ENCODE measurements at places on chromosomes 2 and 18.
A peak's percentile ranks its signal among the peaks of the same experiment; 100 is the strongest.

DNA sequence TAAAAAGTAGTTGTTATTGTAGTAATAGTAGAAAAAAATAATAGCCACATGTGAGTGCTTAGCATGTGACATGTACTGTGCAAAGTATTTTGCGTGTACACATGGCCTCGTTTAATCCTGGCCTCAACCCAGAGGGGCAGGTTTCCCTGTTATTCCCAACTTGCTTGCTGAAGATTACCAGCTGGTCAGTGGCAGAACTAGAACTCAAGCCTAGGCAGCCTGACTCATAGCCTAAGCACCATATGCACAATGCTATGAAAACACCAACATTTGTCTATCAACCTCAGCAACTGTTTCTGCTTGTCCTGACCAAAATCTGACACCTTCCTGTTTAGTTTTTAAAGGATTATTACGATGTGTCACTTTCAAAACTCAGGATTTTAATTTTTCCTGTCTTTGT is 234.9 kb upstream of the SMAD7 start:
- DNase-seq, result no peak

GRCh38 chr18:58100154-58100553 is 56.1 kb downstream of the NEDD4L start:
- DNase-seq, result no peak

- DNase-seq, result no peak
Measured at GRCh38 chr18:48500517-48500916, 38.3 kb upstream of the CTIF start.

DNA sequence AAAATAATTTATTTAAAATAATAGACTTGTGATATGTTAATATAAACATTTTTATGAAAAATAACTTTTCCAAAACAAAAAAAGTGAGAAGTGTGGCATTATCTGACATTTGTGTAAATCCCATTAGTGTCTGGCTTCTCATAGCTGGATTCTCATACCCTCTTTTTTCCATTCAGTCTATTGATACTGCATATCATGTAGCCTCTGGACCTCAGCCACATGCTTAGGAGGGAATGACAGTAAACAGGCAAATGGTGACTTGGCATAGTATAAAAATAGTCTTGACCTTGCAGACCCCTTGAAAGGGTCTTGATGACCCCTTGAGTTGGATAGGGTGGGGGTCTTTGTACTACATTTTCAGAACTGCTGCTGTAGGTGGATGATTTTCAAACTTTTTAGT is 29.2 kb downstream of the GALNT1 start:
- no peak for DNase-seq

GRCh38 chr18:75618146-75618545 is 190.6 kb upstream of the SMIM21 start:
- no peak for DNase-seq

DNA sequence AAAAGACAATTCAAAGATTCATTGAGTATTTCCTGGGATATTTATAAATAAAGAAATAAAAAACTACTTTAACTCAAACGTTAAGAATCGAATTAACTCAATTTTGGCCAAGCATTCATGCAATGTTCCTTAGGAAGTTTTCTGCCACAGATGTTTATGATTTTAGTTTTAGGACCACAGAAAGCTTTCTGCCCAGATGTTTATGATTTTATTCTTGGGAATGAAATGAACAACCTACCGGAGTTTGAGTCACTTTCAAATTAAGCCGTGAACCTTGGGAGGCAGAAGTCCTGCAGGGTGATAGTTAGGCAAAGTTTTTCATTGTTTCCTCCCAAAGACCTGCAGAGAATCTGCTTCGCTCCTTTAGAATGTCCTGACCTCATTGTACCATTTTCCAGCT is 34.7 kb upstream of the MBP start:
- no peak for DNase-seq

DNA sequence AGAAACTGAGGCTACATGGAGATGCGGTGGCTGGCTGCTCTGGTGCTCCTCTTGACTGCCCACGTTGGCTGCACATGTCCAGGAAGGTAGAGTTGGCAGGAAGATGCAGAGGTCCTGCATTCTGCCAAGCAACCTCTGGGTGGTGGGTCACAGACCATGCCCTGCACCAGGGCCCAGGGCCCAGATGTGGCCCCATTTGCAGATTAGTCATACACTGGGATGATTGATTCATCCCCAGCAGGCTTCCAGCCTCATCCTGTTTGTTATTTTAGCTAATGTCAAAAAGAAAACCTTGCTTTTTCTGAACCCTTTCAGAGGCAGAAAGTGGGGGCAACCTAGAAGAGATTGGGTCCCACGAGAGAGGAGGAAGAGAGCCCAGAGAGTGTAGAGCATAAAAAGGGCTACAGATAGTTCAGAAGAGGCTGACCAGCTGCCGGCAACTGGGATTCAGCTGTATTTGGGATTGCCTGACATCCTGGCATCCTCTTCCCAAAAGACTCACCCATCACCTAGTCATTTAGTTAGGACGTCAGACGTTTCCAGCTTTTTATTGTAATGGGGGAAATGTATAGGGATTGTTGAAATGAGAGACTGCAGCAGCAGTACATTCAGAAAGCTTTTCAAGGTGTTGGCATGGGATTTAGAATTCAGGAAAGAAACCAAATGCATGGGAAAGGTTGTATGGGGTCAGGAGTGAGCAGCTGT is 101.9 kb downstream of the CTIF start:
- DNase-seq, result no peak

- DNase-seq, result peak; percentile 90
Measured at GRCh38 chr2:7097353-7097895, 180.2 kb downstream of the RNF144A start.

- DNase-seq, result no peak
Measured at GRCh38 chr18:21196426-21196825, 45.6 kb upstream of the GREB1L start.

DNA sequence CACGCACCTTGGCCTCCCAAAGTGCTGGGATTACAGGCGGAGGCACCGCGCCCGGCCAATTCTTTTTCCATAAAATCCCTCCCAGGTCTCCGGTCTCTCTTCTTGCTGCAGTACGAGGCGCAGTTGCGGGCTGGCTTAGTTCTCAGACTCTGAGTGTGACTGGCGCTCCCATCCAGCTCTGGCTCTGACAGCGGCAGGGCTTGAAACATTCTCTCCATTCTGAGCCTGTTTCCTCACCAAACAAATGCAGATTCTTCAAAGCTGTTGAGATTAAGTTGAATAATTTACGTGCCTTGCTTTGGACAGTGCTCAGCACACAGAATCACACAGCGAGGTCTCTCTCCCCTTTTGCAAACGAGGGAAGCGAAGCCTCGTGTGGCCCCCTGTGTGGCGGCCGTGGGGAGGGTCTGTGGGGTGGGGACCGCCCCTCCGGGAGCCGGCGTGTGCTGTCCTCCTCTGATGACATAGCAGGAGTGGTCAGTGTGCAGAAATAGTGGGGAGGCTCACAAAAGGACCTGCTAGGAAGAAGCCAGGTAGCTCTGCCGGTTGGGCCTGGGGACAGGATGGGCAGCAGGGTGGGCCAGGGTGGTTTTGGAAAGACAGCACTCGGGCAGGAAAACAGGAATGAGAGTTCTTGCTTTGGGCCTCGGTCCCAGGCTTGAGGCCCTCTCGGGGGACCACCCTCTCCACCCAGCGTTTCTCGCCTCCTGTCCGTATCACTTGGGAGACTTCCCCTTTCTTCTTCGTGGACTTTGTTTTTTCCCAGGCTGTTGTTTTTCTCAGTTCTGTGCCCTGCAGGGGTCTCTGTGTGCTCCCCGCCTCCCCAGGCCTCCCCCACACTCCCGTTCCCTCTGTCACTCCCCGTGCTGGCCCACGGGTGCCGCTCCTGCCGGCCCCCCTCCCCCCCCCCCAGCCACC is 75.0 kb downstream of the KCNG2 start:
- no peak for DNase-seq

- no peak for DNase-seq
Measured at GRCh38 chr18:46097431-46097800, 680 bp downstream of the ATP5F1A start.

DNA sequence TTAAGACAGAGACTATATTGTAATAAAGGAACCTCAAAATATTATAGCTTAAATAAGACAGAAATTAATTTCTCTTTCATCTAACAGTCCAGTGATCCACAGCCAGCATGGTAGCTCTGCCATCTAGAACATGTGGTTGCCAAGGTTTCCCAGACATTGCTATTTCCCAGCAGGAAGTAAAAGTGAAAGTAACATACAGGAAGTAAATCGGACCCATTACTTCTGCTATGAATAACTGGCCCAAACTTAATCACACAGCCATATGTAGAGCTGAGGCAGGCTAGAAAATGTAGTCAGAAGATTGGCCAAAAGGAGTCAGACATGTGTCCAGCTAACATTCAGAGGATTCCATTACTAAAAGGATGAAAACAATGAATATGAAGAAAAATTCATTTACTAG is 71.0 kb downstream of the NOL4 start:
- no peak for DNase-seq

DNA sequence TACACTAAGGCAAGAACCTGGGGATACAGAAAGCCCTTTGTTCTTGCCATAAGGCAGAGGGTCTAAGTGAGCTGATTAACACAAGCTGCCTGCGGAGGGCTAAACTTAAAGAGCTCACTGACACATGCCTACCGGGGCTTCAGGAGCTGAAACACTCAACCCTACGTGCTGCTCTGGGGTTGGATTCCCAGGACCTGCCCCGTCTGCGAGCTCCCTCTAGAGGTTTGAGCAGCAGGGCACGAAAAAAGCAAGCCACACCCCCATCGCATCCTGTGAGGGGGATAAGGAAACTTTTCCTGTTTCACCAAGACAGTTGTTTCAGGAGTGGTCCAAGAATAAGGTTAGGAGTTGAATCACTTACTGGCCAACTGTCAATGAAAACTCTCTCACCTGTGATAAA is 562.1 kb downstream of the TMX3 start:
- DNase-seq, result no peak

- no peak for DNase-seq
Measured at GRCh38 chr2:30732876-30733275, 74.4 kb downstream of the CAPN13 start.

GRCh38 chr2:173286153-173286809 is 68.4 kb upstream of the CDCA7 start:
- no peak for DNase-seq

- no peak for DNase-seq
Measured at GRCh38 chr18:56823986-56824565, 172.9 kb downstream of the WDR7 start.
